Activated T-cell treated with anti-CD3 and anti-CD28 coated beads, Interleukin-2, amount 50 U/mL, for 72 hours (primary cell): ENCODE measurements at places on chromosomes 1 and 21.

GRCh38 chr1:177310326-177310725, 139.6 kb downstream of the BRINP2 start:
- no peak for DNase-seq

- DNase-seq: no peak
These were observed 218.0 kb downstream of the ZP4 start for GRCh38 chr1:237672748-237673147.

DNA sequence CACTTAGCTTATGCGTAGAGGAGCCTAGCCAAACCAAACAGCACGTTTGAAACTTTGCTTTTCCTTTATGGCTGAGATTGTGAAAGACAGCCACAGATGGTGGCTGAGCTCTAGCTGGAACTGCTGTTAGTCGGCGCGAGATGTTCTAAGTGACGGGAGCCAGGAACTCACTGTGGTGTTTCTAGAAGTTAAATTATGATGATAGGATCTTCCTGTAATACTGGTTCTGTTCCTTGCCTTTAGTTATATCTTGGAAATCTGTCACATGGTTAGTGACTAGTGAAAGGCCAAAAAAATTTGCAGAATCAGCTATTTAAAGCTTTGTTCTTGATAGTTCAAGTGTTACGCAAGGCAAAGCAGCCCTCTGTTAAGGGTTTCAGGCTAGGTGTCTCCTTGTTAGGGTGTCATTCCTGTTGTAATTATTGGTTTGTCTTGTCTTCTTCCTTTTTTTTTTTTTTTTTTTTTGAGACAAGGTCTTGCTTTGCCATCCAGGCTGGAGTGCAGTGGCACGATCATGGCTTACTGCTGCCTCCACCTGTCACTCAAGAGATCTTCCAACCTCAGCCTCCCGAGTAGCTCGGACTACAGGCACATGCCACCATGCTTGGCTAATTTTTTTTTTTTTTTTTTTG, 22.6 kb downstream of the AK4 start:
- no peak for DNase-seq

DNA sequence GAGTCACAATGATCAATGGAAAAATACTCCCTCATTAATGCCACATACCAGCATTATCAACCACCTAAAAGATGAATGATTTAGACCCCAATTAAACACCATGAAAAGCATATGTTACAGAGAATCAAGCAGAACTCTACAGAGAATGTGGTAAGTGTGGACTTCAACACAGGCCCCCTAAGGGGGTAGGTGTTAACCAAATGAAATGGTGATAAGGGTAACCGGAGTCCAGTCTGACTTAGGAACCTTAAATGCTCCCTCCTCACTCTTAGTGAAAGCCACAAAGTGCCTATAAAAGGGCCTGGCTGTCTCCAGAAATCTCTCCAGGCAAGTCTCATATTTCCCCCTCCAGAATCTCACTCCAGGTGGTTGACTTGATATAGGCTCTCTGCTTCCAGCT, 149.2 kb upstream of the FOXD3 start:
- DNase-seq: no peak

DNA sequence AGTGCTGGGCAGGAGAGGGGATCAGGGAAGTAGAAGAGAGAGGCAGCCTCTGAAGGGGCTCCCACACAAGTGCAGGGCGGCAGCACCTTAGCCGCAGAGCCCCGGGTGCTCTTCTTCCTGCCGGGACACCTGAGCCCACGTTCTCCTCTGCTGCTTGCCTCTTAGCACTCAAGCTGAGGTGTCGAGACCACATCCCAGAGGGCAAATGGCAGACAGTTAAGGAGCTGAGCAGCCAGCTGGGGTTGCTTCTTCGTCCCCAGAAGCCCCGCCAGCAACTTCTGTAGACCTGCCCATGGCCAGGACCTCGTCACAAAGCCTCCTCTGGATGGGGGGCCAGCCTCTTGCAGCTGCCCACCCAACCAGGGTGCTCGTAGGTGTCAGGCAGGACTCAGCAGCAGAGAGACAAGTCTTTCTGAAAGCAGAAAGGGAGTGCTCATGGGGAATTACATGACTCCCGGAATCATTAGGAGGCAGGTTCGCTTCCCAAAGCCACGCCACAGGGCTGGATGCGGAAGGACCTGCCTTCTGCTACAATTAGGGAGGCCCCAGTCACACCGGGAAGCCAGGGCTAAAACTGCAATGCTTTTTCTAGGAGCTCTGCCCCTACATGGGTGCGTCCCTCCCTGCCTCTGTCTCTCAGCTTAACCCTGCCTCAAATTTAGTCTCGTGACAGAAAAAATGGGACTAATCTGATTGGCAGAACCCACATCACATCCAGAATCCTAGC, 141.4 kb upstream of the RAB4A start:
- peak; percentile 5 for DNase-seq

GRCh38 chr21:33962290-33962689, 46.7 kb upstream of the ATP5PO start:
- no peak for DNase-seq

DNA sequence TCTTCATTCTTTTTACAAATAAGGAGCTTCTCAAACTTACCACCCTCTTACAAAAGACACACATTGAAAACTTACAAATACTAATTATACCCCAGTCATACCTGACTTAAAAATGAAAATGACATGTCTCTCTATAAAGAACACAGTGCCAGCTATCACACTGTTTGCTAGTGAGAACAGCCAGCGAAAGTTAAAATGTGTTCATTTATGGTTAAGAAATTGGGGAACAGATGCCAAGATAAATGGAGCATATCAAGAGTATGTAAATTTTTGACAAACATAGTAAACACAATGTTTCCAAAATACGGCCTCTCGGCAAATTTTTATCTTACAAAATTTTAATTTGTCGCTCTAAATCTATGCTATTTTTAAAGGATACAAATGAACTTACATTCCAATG, 1422.9 kb downstream of the KCNT2 start:
- no peak for DNase-seq

- no peak for DNase-seq
These were observed 664.4 kb downstream of the LMO4 start for GRCh38 chr1:87993051-87993450.

GRCh38 chr21:16372586-16372985, 642.8 kb downstream of the USP25 start:
- DNase-seq: no peak

GRCh38 chr1:230031131-230031530, 35.9 kb upstream of the GALNT2 start:
- DNase-seq: peak; percentile 19

- no peak for DNase-seq
These were observed 168.5 kb downstream of the ACTL8 start for GRCh38 chr1:17923666-17924065.

GRCh38 chr1:6116137-6116536, 64.0 kb downstream of the CHD5 start:
- no peak for DNase-seq

GRCh38 chr21:31656199-31657095, 3.0 kb upstream of the SOD1 start:
- DNase-seq: peak; percentile 84

DNA sequence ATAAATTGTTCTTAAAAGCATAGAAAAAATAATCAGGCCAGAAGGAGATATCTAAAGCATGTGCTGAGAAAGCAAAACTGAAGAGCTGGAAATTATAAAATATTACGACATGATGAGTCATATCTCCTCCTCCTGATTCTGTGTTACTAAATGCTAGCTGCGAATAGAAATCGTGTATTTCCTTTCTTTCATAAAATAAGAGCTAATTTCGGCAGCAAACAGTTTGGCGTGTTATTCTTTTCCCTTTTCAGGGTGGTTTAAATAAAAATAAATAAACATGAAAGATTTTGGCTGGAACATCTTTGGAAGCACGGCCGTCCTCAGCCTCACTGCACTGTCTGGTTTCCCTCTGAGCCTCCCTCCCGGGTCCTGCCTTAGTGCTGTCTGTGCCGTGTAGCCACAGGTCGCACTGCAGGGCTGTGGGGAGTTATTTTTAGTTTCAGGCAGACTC, 56.0 kb downstream of the ADARB1 start:
- DNase-seq: no peak
